ENCODE measurements at places on chromosomes 6 and 20.

DNA sequence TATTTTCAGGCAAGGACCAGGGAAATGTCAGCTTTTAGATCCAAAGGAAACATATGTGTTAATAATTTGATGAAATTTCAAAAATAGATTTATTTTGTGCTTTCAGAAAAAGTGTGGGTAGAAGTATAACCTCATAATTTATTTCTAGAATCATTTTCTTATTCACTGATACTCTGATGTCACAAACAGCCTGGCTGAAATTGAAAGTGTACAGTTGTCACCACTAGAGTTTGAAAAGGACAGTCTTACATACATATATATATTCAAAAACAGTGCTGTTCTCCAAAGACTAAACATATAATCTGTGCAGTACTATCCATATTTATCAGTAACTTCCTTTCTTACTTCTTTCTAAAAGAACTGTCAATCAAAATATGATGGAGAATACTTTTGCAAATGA, 254.4 kb upstream of the KCNQ5 start:
- no peak for DNase-seq

GRCh38 chr20:61657721-61658377, 405.8 kb downstream of the CDH4 start:
- no peak for DNase-seq

DNA sequence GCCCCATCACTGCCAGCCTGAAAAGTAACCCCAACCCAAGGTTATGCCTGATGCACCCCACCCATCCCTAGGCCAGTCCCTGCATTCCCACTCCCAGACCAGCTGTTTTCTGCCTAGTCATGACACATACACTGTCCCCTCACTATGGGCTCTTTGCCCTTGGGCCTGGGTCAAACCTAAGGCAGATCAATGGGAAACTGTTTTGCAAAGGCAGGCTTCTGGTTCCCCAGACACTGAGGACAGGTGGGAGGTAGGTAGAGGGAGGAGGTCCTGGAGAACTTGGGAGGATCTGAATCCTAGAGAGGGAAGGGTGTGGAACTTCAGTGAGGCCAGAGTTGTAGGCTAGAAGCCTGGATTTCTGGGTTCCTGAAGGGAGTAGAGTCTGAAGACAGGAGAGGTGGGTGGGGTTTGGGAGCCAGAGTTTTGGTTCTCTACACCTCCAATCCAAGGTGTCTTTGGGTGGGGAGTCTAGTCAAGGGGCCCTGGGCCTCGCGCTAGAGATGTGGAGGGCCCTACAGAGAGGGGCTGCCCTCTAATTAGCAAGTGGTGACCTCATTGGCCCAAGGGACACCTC, 2.0 kb downstream of the CLIC1 start:
- no peak for DNase-seq

DNA sequence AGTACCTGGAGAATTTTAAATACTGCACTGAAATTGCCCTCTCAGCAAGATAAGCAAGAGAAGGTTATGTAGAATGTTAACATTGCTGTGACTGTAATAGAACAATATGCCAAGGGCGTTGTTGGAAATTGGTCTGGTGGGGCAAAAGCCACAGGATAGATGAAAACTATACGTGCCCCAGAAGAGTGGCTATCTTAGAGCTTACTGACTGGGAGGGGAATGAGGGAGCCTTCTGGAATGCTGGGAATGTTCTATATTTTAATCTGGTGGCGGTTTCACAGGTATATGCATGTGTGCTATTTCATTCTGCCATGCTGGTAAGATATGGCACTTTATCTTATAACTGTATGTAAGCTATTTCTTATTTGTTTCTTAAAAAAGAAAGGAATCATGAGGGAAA, 35.2 kb upstream of the YWHAB start:
- no peak for DNase-seq

DNA sequence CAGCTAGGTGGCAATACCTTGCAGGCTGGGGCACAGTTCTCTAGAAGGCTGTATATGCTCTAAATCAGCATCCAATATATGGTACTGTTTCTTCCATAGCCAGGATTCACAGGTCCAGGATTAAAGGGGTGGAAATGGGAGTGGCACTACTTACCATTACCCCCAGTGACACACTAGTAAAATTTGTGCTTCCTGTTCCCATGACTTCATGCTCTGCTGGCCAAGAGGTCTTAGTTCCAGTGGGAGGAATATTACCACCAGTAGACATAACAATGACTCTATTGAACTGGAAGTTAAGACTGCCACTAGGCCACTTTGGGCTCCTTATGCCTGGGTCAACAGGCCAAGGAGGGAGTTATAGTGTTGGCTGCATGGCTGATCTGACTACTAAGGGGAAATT, 174.3 kb upstream of the TNFAIP3 start:
- DNase-seq: no peak

DNA sequence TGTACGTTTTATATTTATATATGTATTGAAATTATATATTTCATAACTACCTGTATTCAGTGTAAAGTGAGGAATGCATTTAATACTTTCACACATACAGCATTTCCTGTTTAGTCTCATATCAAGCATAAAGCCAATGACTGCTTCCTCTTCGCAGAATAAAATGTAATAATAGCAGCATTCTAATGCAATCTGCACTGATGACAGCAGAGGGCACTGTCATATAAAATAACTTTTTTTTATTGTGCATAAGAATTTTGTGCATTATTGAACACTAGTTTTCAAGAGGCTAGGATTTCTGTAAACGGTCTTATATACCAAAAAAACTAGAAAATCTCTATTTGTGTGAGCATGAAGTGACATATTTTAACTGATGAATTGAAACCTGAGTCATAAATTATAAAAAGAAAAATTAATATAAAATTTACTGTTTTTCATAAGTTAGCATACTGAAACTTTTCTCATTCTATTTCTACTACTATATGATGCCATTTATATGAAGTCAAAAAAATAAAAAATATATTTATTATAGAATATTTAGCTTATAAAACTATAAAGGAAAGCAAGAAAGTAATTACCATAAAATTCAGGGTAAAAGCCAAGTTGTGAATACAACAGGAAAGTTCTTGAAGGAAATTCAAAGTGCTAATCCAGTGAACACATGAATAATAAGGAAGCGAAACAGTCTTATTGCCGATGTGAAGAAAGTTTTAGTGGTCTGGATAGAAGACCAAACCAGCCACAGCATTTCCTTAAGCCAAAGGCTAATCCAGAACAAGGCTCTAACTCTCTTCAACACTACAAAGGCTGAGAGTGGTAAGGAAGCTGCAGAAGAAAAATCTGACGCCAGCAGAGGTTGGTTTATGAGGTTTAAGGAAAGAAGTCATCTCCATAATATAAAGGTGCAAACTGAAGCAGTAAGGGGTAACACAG, 36.3 kb downstream of the RNF146 start:
- peak; percentile 38 for DNase-seq

DNA sequence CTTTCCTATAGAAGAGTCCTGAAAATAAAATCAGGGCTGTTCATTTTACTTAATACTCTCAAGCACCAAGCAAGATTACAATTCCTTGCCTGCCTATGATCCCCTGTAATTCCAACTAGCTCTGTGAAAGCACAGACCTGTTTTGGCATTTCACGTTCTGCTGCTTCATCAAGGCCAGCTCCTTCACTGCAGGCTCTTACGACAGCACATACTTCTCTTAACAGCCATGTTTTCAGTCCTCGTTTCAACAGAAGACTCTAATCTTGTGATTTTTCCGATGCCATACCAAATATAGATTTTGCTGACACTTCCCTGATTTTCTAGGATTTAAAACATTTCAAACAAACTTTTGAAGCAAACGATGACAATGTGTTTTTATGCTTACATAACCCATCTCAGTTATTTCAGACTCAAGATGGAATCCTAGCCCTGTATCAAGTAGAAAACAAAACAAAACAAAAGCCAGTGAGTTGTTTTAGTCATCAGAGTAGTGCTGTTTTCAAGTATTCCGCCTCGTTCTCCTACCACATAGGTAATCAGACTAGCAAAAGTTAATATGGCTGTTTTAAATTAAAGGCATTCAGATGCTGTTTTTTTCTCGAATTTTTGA, 616.5 kb upstream of the CITED2 start:
- no peak for DNase-seq

- DNase-seq: no peak
These were observed 105.0 kb upstream of the QKI start for GRCh38 chr6:163309491-163310026.

DNA sequence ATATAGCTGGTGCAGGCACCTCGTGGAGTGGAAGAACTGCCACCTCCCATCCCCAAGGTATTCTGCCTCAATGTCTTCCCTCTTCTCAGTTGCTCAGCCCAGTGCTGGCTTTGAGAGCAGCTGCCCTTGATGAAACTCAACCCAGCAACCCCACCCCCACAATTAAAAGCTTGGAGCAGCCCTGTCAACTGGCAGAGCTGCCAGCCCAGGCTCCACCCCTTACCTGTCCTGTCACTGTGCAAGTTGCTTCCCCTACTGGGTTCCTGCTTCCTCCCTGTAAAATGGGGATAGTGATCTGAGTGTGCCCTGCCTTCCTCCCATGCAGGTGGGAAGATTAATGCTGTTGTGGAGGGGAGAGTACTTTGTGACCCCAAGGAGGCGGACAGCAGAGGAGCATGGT, 4.5 kb downstream of the TMEM63B start:
- DNase-seq: peak; percentile 48

DNA sequence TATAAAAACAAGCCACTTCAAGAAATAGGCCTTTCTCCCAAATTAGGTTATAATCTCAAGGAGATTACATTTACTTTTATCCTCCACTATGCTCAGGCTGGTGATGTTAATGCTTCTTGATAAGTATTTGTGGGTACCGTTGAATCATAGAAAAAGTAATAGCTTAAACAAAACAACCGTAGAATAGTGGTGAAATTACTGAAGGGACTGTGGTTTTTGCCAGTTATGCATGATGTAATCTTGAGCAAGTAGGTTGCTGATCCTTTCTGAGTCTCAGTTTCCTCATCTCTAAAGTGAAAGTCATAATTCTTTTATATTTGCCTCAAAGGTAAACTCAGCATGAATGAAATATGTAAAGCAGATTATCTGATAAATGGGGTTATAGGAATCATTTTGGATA, 187.3 kb upstream of the JAG1 start:
- no peak for DNase-seq
